ENCODE measurements at places on chromosomes 3 and 15.

- DNase-seq: peak; percentile 63
- H3K27ac ChIP-seq: peak overlapping the region; percentile 81
- H3K27me3 ChIP-seq: no peaks in the 10 kb centered on the region
- H3K4me3 ChIP-seq: peak overlapping the region; percentile 95
- no peaks in the 10 kb centered on the region for H3K36me3 ChIP-seq
Observed at GRCh38 chr3:12560505-12561190, 3.8 kb downstream of the MKRN2 start.

GRCh38 chr3:33690341-33690740 lies 27.7 kb downstream of the CLASP2 start:
- no peaks in the 10 kb centered on the region for H3K4me1 ChIP-seq
- H3K4me3 ChIP-seq: no peak overlapping the region
- H3K36me3 ChIP-seq: peaks cover 3% of the 10 kb centered on the region
- no peak overlapping the region for H3K27ac ChIP-seq
- H3K27me3 ChIP-seq: no peaks in the 10 kb centered on the region

DNA sequence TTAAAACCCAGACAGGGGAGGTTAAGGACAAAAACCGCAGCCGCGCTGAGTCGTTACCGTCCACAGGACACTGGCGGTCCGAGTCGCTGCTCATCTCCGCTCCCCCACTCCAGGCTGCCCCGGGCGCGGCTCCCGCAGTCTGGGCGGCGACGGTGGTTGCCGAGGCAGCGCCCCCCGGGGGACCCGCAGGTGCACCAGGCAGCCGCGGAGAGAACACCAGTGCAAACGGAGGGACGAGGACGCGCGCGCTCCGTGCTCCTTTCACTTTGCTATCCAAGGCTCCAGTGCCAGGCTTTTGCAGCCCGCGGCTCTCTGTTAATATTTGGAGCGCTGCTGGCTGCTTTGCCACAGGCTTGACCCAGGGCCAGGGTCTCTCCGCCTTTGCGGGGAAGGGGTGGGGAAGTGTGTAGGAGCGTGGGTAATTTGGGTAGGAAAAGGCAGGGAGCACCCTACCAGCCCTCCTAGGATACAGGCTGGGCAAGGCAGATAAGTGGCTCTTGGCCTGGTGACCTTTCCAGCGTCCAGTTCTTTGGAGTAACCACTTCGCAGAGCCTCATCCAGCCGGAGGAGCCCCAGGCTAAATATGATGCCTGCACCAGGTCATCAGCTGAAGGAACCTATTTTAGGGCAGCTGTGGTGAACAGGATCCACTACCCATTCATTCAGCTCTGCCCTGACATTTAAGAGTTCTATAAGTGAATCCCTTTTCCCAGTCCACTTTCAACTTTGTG lies at the start of gene GADL1:
GADL1 (minus strand) TSS at position 141 of the 731 bp plus-strand sequence; CDS start at position 94, 47 bp downstream.
- peaks cover 9% of the 10 kb centered on the region for H3K27me3 ChIP-seq
- no peak for DNase-seq
- no peak within 1 kb of the TSS for H3K27ac ChIP-seq
- no peak within 1 kb of the TSS for H3K4me3 ChIP-seq

DNA sequence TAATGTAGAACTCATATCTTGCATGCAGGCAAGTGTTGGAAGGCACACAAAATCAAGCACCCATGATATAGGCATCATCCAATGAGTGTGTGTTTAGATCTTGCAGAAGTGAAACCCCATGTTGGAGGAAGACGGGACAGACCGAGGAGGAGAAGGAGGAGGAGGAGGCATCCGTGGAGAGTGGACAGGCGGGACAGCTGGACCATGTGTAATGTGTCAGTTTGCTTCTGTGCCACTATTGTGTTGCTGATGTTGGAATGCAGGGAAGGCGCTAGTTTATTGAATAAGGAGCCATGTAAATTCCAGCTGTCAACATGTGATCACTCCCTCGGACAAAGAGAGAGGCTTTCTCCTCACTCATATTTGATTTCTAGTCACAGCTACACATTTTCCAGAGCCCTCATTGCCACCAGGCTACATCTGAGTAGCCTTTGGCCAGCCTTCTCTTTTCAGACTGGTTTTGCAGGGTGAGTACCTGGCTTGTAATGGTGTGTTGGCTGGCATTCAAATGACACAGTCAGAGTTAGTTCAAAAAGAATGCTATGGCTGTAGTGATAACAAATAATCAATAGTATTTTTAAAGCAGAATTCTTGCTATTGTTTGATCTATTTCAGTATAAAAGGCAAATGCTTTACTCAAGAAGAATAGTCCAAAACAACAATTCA lies 1037.6 kb upstream of the NR2F2 start:
- H3K27me3 ChIP-seq: no peaks in the 10 kb centered on the region
- H3K4me1 ChIP-seq: peaks cover 2% of the 10 kb centered on the region
- H3K36me3 ChIP-seq: no peaks in the 10 kb centered on the region
- H3K27ac ChIP-seq: no peak overlapping the region
- H3K4me3 ChIP-seq: no peak overlapping the region
- no peak for DNase-seq

GRCh38 chr15:62326460-62327011 lies 161.5 kb upstream of the C2CD4B start:
- H3K36me3 ChIP-seq: no peaks in the 10 kb centered on the region
- H3K27me3 ChIP-seq: no peaks in the 10 kb centered on the region
- H3K27ac ChIP-seq: no peak overlapping the region
- H3K4me1 ChIP-seq: no peaks in the 10 kb centered on the region
- no peak overlapping the region for H3K4me3 ChIP-seq

- no peaks in the 10 kb centered on the region for H3K36me3 ChIP-seq
- no peaks in the 10 kb centered on the region for H3K27me3 ChIP-seq
- no peaks in the 10 kb centered on the region for H3K4me1 ChIP-seq
- H3K4me3 ChIP-seq: no peak overlapping the region
- DNase-seq: no peak
Observed at GRCh38 chr15:66588537-66588936, 22.7 kb upstream of the LCTL start.

DNA sequence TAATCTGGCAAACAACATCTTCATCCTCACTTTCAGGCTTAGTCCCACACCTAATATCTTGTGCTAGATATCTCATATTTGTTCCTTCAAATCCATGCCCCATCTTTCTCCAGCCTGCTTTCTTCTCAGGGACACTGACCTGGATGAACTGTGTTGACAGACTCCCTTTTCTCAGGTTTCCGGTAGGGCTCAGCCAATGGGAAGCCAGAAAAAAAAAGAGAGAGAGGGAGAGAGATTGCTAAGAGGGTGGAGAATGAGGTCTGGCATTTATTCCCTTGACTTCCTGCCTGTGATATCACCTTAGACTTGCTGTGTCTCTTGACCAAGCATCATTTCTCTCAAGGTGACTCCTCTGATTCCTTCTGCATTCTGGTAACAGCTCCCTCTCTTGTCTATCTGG lies 145.6 kb upstream of the ABI3BP start:
- DNase-seq: no peak
- H3K4me1 ChIP-seq: no peaks in the 10 kb centered on the region

DNA sequence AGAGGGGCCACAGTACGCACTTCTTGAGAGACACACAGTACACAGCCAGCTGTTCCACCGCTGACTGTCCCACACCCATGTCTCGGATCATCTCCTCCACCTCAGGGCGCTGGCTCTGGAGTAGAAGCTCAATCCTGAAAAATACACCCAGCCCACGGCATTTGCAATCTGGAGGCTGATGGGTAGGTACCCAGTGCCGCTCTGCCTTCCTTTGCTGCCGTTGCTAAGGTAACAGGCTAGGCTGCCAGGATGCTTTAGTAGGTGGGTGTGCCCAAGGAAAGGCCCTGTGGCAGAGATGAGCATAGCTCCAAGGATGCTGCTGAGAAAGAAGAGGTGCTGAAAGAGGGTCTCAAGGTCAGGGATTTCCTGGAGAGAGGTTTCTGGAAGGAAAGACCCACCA lies 14.6 kb downstream of the TRAIP start:
- H3K27ac ChIP-seq: no peak overlapping the region
- H3K36me3 ChIP-seq: peaks cover 19% of the 10 kb centered on the region
- no peak for DNase-seq

DNA sequence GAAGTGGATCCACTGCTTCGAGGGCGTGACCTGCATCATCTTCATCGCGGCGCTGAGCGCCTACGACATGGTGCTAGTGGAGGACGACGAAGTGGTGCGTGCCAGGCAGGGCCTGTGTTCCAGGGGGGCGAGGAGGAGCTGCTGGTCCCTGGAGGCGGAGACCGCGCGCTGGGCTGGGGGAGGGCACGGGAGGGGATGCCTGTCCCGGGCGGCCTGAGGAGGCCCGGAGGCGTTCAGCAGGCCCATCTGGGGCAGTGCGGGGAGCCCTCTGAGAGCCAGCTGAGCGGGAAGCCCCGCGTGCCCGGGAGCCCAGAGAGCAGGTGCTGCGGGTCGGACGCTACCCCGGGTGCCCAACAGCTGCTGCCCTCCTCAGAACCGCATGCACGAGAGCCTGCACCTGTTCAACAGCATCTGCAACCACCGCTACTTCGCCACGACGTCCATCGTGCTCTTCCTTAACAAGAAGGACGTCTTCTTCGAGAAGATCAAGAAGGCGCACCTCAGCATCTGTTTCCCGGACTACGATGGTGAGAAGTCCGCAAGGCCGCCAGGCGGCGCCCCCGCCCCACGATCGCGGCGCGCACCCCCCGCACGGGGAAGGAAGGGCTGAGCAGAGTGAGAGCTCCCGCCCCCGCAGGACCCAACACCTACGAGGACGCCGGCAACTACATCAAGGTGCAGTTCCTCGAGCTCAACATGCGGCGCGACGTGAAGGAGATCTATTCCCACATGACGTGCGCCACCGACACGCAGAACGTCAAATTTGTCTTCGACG lies 2.9 kb downstream of the GNAT1 start:
- H3K27me3 ChIP-seq: no peaks in the 10 kb centered on the region
- no peak for DNase-seq
- H3K36me3 ChIP-seq: no peaks in the 10 kb centered on the region
- no peaks in the 10 kb centered on the region for H3K4me1 ChIP-seq

DNA sequence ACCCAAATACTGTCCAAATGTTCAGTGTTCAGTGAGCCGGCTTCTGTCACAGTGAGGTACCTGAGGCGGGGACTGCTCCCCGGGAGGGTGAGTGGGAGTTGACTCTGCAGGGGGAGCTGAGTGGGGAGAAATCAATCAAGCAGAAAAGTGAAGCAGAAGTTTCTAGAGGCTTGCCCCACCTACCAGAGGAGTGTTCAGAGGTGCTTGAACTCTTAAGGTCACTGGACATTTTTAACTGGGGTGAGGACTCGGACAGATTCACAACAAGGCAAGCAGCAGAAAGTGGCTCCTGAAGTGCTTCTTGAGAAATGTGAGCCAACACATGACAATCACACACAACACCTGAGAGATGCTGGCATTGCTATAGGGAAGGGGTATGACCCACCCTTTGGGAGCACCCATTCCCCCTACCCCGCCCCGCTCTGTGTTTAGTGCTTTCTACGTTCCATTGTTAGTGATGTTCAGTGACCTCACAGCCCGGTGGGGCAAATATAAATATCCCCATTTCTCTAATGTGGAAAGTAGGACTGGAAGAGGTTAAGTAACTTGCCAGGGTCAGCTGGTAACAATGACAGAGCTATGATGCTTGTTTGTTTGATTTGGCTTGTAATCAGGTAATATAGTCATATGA lies 48.6 kb upstream of the AKAP13 start:
- peaks cover 40% of the 10 kb centered on the region for H3K4me1 ChIP-seq
- no peaks in the 10 kb centered on the region for H3K27me3 ChIP-seq
- H3K27ac ChIP-seq: peak overlapping the region; percentile 84
- no peak for DNase-seq
- no peaks in the 10 kb centered on the region for H3K36me3 ChIP-seq
- peak overlapping the region; percentile 36 for H3K4me3 ChIP-seq

GRCh38 chr3:161332792-161333191 lies 38.5 kb downstream of the SPTSSB start:
- H3K36me3 ChIP-seq: no peaks in the 10 kb centered on the region
- H3K4me1 ChIP-seq: no peaks in the 10 kb centered on the region
- no peak overlapping the region for H3K4me3 ChIP-seq
- H3K27me3 ChIP-seq: no peaks in the 10 kb centered on the region
- DNase-seq: no peak

- peaks cover 18% of the 10 kb centered on the region for H3K4me1 ChIP-seq
- H3K36me3 ChIP-seq: no peaks in the 10 kb centered on the region
- DNase-seq: no peak
- H3K27me3 ChIP-seq: no peaks in the 10 kb centered on the region
- no peak overlapping the region for H3K27ac ChIP-seq
Observed at GRCh38 chr15:79991826-79992225, 20.8 kb upstream of the BCL2A1 start.

DNA sequence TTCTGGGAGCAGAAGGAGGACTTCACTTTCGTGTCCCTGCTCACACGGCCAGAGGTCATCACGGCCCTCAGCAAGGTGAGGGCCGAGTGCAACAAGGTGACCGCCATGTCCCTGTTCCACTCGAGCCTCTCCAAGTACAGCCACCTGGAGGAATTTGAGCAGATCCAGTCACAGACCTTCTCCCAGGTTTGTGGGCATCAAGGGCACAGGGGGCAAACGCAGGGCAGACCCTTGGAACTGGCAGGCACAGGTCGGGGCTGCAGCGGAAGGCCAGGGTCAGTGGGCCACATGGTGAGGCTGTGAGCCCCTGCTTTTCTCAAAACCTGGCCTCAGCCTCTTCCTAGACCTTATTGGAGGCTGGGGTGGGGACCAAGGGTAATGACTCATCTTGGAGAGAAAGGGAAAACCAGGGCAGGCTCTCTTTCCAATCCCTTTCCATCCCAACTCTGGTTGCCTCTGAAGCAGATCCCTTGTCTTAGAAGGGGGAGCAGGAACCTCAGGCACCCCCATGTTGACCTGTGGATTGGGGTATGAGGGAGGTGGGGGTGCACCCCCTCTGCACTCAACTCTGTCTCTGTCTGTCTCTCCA lies 29.5 kb downstream of the DNAH1 start:
- no peak for DNase-seq
- no peak overlapping the region for H3K4me3 ChIP-seq
- no peaks in the 10 kb centered on the region for H3K36me3 ChIP-seq
- H3K27me3 ChIP-seq: no peaks in the 10 kb centered on the region

DNA sequence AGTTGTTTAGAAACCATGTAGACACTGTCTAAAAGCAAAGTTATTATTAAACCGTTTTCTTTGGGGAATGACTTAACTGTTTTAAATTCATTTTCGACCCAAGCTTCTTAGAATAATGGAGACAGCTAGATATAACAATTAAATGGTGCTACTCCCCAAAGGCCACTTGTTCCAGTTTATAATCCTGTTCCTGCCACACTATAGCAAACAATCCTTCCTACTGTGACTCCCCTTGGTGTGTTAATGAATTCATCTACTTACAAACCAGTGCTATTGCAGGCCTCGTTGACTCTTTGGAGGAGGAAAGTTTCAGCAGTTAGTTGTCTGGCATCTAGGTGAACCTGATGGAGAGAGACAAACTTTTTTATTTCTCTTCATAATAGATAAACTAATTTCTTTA lies 25.2 kb upstream of the CLSTN2 start:
- no peak overlapping the region for H3K27ac ChIP-seq
- H3K4me3 ChIP-seq: no peak overlapping the region
- DNase-seq: no peak
- no peaks in the 10 kb centered on the region for H3K27me3 ChIP-seq
- H3K36me3 ChIP-seq: no peaks in the 10 kb centered on the region
- no peaks in the 10 kb centered on the region for H3K4me1 ChIP-seq

DNA sequence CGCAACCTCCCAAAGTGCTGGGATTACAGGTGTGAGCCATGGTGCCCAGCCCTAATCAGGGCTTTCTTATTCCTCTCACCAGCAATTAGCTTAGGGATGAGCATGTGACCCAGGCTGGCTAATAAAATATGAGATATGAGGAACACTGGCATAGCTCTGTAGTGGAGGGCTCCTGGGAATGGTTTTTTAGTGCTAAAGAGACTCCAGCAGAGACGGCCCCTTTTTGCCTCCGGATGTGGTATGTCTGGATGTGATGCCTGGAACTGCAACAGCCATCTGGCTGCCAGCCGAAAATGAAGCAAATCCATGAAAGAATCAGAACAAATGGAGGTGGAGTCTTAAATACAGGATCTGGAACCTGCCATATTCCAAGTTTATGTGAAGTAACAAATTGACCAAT lies 69.1 kb upstream of the MAGI1 start:
- no peaks in the 10 kb centered on the region for H3K4me1 ChIP-seq
- no peak overlapping the region for H3K27ac ChIP-seq
- H3K4me3 ChIP-seq: no peak overlapping the region
- no peak for DNase-seq
- no peaks in the 10 kb centered on the region for H3K27me3 ChIP-seq
